LHCN-M2 (cell line): ENCODE measurements at places on chromosomes 16 and 17. TPM values are rescaled to one million over a fixed set of nuclear protein-coding genes. Genes with fewer than 3 reads are reported as not detected.
A peak's percentile ranks its signal among the peaks of the same experiment; 100 is the strongest.

MT1H gene
- not detected in 2 replicates for total RNA-seq

GRCh38 chr16:14057878-14058382, 13.2 kb upstream of the MRTFB start:
- DNase-seq, result no peak

DNA sequence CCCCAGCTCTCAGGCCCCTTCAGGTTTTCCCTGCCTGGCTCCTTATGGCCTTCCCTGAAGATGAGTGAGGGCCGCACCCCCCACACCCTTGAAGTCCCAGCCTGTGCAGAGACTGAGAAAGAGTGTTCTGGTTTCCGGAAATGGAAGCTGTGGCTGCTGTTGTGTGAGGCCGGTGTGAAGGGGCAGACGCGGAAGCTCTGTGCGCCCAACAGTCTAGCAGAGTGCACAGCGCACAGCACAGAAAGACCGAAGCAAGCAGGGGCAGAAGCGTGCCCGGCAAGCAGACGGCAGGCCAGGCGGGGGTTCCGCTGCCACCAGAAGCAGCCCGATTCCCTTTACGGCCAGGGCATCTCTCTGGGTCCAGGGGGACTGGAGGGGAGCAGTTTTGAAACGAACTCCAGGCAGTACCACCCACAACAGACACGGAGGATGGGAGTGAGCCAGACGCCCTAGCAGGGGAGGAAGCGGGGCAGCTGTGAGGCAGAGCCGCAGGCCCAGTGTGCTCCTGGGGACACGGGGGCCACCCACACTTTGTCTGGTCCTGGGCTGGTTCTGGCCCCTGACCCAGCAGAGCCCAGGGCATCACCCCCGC, 16.7 kb downstream of the TPSG1 start:
- DNase-seq, result no peak

- DNase-seq, result peak; percentile 80
These were observed 424 bp downstream of the HOXB2 start for GRCh38 chr17:48544349-48545021.

GRCh38 chr16:87687126-87687910, 78.5 kb downstream of the KLHDC4 start:
- peak; percentile 4 for DNase-seq

DNA sequence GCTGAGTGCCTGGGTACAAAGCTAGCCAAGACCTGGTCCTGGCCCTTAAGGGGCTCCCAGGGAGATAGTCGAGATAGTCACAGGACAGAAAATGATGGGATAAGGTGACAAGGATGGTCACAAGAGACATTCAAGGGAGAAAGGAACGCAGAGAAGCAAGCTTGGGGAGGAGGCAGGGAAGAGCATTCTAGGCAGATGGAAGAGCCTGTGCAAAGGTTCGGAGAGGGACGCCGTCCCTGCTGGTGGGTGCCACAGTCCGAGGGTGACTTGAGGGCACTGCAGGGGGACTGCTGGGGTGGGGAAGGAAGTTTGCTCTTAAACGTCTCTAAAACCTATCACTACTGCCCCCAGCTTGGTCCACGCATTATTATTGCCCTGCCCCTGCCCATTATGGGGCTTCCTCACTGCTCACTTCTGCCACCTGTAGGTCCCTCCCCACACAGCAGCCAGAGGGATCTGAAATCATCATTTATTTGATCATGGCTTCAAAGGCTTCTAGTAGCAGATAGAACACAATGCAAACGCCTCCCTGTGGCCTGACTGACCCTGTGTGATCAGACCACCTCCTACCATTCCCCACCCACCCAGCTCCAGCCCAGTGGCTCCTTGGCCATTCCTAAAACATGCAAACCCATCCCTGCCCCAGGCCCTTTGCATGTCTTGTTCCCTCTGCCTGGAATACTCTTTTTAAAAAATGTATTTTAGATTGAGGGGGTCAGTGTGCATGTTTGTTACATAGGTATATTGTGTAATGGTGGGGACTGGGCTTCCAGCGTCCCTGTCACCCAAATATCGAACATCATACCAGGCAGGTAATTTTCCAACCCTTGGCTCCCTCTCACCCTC, 60.3 kb downstream of the RMI2 start:
- peak; percentile 7 for DNase-seq

GFAP gene
- 0.29 TPM in 1 of 2 replicates, not detected in the other for total RNA-seq
